Activated CD4-positive, alpha-beta T cell treated with anti-CD3 and anti-CD28 coated beads for 1 hour (primary cell): ENCODE measurements at places on chromosomes 6 and 20.
A peak's percentile ranks its signal among the peaks of the same experiment; 100 is the strongest.

GRCh38 chr6:34369385-34369784 is 23.1 kb downstream of the NUDT3 start:
- DNase-seq: no peak

GRCh38 chr6:119541132-119541905 is 191.8 kb upstream of the MAN1A1 start:
- no peak for DNase-seq

DNA sequence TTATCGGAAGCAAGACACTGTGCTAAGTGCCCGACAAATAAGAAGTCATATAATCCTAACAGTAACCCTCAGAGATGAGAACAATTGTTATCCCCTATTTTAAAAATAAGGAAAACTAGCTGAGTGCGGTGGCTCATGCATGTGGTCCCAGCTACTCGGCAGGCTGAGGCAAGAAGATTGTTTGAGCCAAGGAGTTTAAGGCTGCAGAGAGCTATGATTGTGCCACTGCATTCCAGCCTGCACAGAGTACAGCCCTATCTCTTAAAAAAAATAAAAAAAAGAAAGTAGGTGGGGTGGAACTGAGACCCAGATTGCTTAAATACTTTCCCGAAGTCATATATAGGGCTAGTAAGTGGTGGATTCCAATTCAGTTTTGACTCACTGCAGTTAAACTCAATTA is 84.7 kb downstream of the UST start:
- no peak for DNase-seq

DNA sequence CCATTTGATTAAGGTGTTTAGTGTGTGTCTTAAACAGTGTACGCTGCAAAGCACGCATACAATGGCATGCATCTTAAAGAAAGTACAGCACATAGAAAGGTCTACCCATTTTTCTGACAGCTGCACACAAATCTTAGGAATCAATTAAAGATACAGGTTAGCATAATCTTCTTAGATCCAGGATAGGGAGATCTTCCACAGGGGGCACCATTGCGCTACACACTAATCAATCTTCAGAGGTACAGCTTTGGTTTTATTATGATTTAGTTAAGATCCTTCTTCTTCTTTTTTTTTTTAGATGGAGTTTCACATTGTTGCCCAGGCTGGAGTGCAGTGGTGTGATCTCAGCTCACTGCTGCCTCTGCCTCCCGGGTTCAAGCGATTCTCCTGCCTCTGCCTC is 63.7 kb upstream of the BEND3 start:
- no peak for DNase-seq

- no peak for DNase-seq
Measured at GRCh38 chr6:110561696-110562095, 85.3 kb upstream of the SLC22A16 start.

GRCh38 chr6:30861257-30862048 is 22.9 kb upstream of the DDR1 start:
- no peak for DNase-seq

DNA sequence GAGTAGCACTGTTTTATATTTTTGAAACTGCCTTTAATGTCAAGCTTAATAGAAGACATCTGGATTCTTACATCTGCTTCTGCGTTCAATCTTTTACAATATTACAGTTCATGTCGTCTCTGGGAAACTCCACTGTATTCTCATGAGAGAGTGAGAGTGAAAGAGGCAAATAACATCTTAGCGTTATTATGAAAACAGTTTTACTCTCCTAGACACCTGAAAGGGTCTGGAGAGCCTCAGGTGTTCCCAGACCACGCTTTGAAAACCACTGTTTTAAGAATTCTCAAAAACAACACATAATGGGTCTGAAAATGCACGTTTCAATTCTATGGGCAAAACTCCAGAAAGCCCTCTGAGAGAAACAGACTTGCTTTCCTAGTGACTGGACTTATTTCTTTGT is 63.3 kb downstream of the ARHGAP18 start:
- DNase-seq: no peak

- no peak for DNase-seq
Measured at GRCh38 chr6:15626878-15627674, 35.8 kb downstream of the DTNBP1 start.

- no peak for DNase-seq
Measured at GRCh38 chr6:116210750-116211425, 43.0 kb downstream of the TSPYL4 start.

DNA sequence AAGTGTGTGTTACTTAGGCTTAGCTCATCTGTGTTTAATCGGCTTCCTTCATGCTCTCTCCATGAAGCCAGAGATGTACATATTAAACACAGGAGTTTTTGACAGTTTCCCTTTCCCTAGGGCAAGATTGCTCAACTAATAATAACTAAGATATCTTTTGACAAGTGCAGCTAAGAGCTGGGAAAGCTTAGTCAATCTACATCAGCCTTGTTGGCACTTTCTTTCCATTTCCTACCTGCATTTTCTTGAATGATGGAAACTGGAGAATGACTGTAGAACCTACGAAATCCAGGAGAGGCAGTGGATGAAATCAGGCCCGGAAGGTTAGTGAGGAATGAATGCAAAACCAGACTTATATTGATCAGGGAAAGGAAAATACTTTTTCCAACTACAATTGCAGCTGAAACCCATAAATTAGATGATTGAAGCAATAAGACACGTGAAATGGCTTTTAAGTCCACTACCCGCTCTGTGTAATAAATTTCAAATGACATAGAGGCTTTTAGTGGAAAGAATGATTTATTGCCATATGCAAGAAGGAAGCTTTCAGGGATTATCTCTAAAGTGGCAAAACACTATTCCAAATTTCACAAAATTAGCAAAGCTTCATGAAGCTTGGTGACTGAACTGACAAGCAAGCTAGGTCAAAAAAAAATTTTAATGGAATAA is 237.2 kb upstream of the ID4 start:
- DNase-seq: no peak

- no peak for DNase-seq
Measured at GRCh38 chr6:37232430-37233017, 25.0 kb upstream of the TBC1D22B start.

- no peak for DNase-seq
Measured at GRCh38 chr6:152428126-152428525, 209.0 kb downstream of the SYNE1 start.

GRCh38 chr6:2434116-2434515 is 188.7 kb upstream of the GMDS start:
- DNase-seq: no peak

DNA sequence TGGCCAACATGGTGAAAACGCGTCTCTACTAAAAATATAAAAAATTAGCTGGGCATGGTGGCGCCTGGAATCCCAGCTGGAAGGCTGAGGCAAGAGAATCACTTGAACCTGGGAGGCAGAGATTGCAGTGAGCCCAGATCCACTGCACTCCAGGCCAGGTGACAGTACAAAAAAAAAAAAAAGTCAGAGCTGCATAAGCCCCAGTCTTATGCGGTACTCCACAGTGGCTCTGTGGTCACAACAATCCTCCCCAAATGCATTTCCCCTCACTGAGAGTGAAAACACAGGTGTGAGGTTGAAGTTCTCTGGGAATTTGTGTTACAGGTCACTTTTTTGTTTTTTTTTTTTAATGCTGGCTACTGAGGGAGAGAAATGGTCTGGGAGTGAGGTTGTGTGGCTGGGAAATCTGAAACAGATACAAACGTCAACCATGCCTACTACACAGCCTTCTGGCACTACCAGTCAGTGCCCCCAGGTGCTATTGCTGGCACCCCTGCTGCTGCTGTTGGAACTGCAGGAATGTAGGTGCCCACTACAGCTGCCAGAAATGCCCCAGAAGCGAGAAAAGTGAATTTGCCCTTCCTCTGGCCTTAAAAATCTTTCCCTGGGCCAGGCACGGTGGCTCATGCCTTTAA is 5.7 kb downstream of the MRPS26 start:
- no peak for DNase-seq

GRCh38 chr6:5379647-5380242 is 118.4 kb downstream of the FARS2 start:
- no peak for DNase-seq

DNA sequence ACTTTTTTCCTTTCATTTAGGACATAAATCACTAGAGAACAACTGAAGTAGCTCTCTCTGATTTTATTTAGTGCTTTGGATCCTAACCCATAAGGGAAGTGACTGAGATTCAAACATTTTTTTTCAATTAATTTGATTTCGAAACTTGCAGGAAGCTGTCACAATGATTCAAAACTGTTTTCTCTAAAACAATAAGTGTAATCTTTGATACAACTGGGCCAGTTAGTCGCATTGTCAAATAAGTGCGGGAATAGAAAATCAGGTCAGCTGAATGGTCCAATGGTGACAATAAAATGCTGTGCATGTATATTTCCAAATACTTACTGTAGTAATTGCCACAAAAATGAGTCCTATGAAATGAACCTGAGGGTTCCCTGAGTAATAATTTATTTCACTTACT is 930.8 kb downstream of the TFAP2A start:
- no peak for DNase-seq

GRCh38 chr6:29547573-29547972 is 12.0 kb downstream of the UBD start:
- no peak for DNase-seq

DNA sequence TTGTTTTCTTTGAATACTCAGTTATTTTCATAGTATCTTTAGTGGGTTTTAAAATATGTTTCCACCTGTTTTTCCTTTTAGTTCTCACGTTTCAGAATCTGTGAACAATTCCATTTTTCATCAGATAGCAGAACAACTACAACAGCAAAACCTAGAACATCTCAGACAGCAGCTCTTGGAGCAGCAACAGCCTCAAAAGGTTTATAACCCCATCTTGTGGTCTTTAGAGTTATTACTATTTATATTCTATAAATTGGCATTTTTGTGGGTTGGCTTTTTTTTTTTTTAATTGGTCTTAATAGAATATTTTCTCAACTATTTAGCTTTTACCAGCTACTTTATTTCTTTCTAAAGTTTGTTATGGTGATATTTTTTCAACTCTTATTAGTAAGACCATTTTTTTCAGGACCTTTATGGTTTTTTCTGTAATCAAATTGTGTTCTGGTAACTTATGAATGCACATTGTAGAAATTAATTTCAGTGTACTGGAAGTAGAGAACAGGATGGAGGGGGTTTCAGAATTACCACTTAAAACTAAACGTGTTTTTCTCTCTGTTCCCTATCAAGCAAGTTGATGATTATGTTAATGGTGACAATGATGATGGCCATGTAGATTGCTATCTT is 72.2 kb downstream of the SCAF8 start:
- no peak for DNase-seq

DNA sequence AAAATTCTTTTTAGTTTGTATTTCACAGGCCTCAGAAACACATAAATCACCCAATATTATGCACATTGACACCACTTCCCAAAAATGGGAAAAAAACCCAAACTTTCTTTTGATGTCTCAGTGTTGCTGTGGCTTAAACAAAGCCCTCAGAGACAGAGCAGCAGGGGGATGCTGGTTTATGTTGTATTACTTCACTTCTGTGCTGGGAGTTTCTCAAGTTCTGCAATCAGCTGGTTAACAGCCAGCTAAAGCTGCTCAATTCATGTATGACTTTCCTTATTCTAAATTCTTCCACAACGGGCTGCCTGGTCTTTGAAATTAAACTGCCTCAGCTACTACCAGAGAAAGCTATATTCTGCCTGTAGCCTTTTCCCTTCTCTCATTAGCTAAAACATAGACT is 5.6 kb downstream of the FILIP1 start:
- DNase-seq: no peak

GRCh38 chr20:1567392-1568162 is 10.1 kb upstream of the SIRPD start:
- DNase-seq: no peak

- no peak for DNase-seq
Measured at GRCh38 chr20:48791014-48791413, 36.8 kb downstream of the PREX1 start.

DNA sequence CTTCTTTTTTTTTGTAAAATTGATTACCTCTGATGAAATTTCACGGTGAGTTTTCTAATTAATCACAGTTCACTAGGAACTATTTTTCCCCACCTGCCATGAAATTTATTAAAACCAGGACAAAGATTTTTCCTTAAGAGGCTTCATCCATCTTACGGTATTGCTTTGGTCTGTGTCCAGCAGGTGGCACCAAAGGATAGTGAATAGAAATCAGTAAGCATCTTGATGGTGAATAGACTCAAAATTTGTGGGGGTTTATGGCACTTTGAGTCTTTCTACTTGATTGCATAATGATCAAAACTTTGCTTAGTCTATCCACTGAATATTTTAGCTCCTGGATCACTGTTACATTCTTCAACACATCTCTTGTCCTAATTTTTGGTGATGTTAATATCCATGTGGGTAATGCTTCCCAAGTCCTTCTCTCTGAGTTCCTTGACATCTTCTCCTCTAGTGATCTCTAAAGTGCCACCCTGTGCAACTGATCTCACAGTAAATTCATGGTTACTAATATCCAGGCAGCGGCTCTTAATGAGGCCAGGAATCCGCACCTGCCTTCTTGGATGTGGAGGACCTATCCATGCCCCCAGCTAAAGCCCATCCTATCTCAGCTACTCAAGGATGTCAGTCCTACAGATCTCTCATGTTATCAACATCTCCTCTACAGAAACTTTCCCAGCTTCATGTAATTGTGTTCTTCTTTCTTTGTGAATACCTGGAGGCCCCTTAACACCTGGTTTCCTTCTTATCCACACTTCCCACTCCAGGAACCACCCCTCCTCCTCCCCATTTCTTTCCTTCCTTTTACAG is 54.5 kb downstream of the STMND1 start:
- peak; percentile 24 for DNase-seq

DNA sequence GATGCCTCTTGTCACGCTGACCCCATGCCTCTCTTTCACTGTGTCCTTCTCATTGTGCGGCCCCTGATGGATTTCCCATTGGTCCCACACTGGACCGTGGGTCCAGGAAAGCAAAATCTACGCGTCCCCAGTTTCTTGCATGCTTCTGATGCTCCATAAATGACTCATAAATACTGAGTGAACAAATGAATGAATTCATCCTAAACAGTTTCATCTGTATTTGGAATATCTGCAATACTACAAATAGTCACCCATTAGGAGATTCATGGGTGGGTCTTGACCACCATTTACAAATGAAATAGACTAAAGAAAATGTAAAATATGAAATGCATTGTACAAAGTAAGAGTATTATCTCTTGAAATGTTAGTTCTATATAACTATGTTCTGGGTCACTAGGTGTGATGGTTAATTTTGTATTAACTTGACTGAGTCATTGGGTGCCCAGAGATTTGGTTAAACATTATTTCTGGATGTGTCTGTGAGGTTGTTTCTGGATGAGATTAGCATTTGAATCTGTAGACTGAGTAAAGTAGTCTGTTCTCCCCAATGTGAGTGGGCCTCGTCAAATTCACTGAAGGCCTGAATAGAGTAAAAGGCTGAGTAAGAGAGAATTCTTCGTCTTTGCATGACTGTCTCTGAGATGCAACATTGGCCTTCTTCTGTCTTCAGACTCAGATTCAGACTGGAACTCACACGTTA is 448.7 kb downstream of the PREX1 start:
- DNase-seq: no peak
